Foreskin keratinocyte (primary cell): ENCODE measurements at places on chromosomes 2 and 18.

GRCh38 chr2:15560140-15560987 is 770 bp downstream of the NBAS start:
- peak; percentile 41 for DNase-seq

GRCh38 chr2:55355451-55355850 is 64.2 kb downstream of the CCDC88A start:
- DNase-seq = no peak

GRCh38 chr2:64635976-64636911 is 17.5 kb downstream of the SERTAD2 start:
- DNase-seq = no peak

GRCh38 chr18:31247574-31248199 is 70.3 kb upstream of the DSG1 start:
- DNase-seq = peak; percentile 68

- no peak for DNase-seq
Observed at GRCh38 chr2:101974663-101975062, 17.1 kb upstream of the IL1R2 start.

DNA sequence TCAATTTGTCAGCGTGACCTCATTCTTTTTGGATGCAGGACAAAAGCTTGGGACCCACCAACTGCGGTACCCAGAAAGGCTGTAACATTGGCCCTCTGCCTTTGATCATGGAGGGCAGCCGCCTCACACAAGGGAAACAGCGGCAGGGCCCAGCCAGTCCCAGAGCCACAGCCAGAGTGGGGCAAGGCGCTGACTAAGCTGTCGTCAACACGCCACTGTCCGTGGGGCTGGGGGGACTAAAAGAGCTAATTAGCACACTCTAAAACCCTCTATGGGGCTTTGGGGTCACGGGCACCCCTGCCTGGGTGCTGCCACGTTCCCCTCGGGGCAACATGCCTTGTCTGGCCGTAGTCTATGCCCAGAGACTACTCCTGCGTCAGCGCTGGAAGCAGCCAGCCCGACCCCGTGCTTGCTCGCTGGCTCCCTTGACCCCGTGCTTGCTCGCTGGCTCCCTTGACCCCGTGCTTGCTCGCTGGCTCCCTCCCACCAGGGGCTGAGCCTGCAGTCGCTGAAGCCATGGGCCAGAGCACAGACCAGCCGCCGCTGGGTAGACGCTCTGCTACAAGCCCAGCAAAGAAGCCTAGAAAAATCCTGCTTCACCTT is 598.4 kb downstream of the MBD2 start:
- DNase-seq = no peak

DNA sequence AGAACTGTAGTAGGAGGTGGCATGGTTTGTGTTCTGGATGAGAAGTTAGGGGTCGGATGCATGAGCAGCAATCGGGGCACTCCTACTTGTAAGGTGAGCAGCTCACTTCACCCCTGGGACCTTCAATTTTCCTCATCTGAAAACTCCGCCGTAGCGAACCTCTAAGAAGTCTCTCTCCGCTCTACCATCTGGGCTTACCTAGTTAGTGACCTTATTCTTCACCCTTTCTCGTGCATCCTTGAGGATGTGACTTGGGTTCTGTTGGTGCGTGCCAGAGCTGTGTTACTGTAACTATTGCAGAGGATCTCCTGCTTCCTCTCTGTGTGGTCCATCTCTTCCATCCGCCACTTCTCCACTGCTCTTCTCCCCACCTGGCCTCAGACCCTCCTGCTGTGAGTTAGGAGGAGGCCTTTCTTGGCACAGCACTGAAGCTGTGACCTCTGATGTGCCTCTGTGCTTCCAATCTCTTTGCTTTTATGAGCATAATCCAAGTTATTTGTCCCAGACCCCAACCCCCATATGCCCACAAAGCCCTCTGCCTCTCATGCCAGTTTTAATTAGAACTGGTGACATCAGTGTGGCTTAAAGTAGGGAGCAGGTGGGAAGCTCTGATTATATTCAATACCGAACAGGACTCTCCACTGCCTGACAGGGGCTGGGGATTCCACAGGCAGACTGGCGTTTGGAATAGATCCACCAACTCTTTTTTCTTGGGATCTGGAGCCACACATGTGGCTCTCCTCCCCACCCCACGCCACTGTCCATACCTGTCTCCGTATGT is 178.4 kb downstream of the BCL2 start:
- DNase-seq = no peak

DNA sequence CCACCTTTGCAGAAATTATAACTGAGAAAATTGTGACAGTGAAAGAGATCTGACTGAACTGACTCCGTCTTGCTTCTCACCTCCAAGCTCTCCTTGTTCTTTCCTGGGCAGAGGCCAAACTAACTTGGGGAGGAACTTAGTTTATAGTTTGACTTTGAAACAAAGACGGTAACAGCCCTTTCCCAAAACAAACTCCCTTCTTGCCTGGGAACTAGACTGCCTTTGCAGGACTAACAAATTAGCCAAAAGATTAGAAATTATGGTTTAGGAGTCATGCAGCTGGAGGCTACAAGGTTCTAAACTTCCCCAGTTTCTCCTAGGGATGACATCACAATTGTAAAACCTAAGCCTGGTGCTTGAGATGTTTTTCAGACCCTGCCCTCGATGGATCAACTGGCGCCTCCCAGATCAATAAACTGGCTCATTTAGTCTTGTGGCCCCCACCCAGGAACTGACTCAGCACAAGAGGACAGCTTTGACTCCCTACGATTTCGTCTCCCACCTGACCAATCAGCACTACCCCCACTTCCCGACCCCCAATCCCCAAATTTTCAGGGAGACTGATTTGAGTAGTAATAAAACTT is 137.7 kb downstream of the ALPK2 start:
- DNase-seq = no peak

DNA sequence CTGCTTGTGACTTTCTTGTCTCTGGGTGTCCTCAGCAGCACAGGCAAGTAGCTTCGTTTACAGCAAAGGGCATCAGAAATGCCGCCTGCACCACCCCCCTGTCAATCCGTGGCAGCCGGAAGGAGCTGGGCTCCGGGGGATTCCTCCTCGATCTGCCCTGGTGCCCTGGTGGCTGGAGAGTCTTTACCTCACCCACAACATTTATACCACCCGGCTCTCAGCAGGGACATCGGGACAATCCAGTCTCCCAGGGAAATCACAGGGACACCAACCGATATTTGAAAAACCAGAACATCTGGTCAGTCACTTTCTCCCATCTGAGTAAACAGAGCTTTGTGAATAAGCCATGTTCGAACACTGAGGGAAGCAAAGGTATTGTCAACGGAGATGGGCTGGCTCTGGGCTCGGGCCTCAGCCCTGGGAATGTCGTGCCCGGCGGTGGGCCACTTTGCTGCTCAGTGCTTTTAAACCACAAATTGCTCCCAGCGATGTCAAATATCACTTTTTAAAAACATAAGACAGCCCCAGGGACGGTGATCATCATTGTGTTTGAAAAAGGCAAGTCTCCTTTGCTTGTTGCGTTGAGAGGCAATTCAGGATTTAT is 210.0 kb upstream of the SALL3 start:
- no peak for DNase-seq

DNA sequence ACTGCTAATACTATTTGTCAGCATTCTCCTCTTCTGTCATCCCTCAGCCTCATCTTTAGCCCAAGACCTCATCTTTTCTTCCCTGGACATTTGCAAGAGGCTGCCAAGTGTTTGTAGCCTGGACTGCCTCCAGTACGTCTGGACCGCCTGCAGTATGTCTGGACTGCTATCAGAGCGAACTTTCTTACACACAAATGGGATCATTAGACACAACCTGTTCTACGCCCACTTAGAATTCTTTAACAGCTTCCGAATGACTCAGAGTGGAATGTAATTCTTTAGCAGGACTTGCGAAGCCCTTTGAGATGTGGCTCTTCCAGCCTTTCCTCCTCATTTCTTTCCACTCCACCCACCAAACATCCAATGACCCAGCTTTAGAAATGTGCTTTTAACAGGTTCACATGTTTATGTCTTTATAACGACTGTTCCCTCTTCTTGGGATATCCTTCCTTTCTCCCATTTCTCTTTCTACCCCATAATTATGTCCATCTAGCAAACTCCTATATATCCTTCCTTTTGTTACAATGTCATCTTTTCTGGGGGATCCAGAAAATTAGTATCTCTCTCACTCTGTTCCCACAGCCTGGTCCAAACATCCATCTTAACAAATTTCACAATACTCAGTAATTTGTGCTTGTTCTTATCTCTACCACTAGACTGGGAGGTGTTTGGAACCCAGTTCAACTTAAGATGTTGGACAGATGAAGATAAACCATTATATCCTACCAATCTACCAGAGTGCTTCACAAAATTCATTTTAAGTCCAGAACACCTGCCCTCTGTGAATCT is 171.3 kb upstream of the PGAP1 start:
- no peak for DNase-seq

DNA sequence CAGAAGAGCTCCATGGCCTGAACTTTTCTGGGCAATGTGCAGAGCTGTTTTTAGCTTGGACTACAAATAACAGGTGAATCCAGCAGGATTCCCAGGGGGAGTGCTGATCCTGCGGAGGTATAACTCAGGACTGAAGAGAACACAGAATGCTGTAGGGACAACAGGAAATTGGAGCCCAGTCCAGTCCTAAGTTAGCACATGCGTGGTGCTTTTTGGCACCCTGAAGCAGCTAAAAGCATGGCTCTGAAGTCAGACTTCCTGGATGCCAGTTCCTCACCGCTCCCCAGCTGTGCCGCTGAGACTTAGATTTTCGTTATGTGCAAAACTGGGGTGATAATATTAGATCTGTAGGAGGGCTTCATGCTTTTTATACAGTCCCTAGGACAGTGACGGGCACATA is 58.6 kb downstream of the GALR1 start:
- DNase-seq = no peak

GRCh38 chr18:59835605-59836379 is 64.0 kb upstream of the PMAIP1 start:
- DNase-seq = no peak

DNA sequence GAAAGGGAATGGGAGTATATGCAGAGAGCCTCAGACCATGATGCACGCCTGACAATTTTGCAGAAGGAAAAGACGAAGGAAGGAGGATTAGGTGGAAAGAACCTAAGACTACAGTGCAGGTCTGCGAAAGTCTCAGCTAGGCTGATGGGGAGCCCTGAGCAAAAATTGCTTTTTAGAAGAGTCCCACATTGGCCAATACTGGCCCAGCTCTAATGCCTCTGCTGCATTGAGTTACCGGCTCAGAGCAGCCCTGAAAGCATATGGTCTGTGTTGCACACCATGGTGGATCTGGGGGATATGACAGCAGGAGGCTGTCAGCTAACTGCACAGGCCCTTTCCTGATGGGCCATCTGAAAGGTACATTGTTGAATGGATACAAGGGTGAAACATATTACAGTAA is 48.3 kb upstream of the CAVIN2 start:
- DNase-seq = no peak

DNA sequence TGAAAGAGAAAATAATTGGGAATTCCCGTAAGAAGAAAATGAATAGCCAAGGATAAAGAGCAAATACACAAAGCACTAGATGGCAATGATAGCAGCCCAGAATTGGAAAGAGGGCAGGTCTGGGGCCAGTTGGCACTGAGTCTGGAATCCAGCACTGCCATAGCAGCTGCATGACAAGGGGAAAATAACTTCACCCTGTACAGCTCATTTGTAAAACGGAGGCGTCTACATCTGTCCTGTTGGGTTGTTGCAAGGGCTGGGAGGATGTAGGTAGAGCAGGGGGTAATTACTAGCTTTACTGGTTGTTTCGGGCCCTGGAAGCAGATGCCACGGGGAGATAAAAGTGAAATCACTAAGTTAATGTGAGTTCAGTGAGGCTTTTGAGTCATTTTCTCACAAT is 110.0 kb upstream of the RASGRP3 start:
- DNase-seq = no peak

DNA sequence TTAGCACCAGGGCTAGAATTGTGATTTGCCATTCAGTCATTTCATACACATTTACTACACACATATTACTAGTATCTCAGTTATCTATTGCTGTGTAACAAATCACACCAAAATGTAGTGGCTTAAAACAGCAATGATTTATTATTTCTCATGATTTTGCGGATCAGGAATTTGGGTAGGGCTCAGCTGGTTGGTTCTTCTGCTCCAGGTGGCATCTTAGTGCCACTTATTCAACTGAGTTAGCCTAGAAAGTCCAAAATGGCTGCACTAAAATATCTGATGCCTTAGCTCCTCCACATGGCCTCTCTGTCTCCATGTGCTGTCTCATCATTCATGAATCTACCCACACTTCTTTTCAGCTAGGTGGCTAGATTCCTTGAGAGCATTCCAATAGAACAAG is 107.1 kb downstream of the ZFP36L2 start:
- no peak for DNase-seq

- DNase-seq = no peak
Observed at GRCh38 chr18:10455726-10456453, 1.5 kb downstream of the APCDD1 start.

- no peak for DNase-seq
Observed at GRCh38 chr2:20526708-20527107, 79.8 kb downstream of the RHOB start.

DNA sequence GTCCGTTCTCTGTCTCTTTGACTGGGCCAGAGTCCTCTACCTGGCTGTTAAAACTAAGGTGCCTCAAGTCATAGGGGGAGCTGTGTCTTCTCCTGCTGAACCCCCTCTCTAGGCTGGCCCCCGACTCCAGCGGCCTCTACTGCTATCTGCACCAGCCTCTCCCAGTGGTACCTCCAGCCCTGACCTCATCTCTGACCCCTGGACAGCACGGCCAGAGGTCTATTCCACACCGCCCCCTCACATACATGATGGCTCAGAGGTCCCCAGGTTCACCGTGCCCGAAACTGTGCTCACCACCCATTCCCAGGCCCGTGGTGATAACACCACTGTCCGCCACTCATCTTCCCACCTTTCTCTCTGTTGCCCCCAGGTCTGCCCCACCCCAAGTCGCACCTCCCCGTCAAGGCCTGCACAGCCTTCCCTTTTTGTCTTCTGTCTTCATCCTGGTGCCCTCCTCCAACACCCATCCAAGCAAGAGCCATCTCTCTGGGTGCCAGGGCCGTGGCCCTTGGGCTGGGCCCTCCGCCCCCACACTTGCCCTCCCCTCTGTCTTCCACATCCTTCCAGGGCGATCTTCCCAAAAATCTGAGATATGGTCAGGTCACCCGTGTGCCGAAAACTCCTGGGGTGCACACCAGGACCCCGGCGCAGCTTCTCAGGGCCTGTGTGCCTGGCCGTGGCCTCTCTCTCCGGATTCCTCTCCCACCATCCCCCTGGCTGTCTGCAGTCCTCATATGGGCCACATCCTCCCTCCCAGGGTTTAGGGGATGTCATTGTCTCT is 134.4 kb upstream of the ID2 start:
- DNase-seq = no peak

DNA sequence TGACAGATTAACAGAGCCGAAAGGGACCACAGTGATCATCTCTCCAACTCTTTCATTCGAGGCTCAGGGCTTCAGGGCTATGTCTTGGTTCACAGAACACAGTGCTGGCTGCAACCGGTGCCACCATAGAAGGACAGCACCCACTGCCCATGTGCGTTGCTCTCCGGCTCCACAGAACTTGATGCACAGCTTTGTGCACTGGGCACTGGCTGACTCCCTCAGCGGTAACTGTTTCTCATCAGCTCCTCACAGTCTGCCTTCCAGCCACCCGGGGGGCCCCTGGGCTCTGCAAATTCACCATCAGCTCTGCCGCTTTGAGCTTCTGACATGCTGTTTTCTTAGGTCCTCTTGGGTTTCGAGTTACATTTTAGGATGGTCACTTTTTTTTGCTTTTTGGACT is 124.3 kb upstream of the RAB12 start:
- no peak for DNase-seq
